ENCODE measurements at places on chromosomes 2 and 18. TPM values are rescaled to one million over a fixed set of nuclear protein-coding genes. Genes with fewer than 3 reads are reported as not detected.

- peak; percentile 33 for DNase-seq
These were observed 27.9 kb downstream of the IWS1 start for GRCh38 chr2:127498386-127498785.

- DNase-seq = no peak
These were observed 1064.5 kb upstream of the DDX18 start for GRCh38 chr2:116749994-116750393.

The ABCB6 gene
- 23.5 TPM for total RNA-seq

- DNase-seq = no peak
These were observed 308.7 kb downstream of the LRATD1 start for GRCh38 chr2:14941151-14941631.

DNA sequence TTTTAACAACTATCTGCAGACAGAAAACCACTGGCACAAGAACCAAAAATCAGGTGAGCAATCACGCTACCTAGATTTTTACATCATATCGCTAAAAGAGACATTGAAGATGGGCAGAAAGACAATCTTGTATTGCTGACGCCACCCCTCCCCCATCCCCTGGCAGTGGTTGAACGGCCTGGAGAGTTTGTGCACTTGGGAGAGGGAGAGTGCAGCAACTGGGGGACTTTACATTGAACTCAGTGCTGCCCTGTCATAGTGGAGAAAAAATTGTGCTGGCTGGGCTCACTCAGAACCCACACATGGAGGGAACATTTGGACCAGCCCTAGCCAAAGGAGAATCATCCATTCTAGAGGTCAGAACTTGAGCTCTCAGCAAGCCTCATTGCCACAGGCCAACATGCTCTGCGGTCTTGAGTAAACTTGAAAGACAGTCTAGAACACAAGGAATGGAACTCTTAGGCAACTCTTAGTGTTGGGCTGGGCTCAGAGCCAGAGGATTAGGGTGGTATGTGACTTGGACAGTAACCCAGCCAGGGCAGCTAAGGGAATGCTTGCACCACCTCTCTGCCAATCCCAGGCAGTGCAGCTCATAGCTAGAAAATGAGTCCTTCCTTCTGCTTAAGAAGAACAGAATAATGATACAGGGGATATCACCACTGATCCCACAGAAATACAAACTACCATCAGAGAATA lies 220.0 kb upstream of the CYP26B1 start:
- peak; percentile 99 for DNase-seq

All from LHCN-M2 (cell line).